Amniotic stem cell (primary cell): ENCODE measurements at places on chromosomes 16 and 17.

GRCh38 chr17:27049104-27049784 lies 244.7 kb upstream of the WSB1 start:
- no peak for DNase-seq

GRCh38 chr17:49342575-49342936 lies 19.5 kb downstream of the ZNF652 start:
- no peak for DNase-seq

GRCh38 chr16:64182985-64183384 lies 938.9 kb downstream of the CDH11 start:
- no peak for DNase-seq

- DNase-seq, result no peak
Measured at GRCh38 chr17:28228986-28229729, 89.8 kb upstream of the TMEM97 start.

- DNase-seq, result peak; percentile 90
Measured at GRCh38 chr16:4768549-4769305, 1.8 kb upstream of the ZNF500 start.

DNA sequence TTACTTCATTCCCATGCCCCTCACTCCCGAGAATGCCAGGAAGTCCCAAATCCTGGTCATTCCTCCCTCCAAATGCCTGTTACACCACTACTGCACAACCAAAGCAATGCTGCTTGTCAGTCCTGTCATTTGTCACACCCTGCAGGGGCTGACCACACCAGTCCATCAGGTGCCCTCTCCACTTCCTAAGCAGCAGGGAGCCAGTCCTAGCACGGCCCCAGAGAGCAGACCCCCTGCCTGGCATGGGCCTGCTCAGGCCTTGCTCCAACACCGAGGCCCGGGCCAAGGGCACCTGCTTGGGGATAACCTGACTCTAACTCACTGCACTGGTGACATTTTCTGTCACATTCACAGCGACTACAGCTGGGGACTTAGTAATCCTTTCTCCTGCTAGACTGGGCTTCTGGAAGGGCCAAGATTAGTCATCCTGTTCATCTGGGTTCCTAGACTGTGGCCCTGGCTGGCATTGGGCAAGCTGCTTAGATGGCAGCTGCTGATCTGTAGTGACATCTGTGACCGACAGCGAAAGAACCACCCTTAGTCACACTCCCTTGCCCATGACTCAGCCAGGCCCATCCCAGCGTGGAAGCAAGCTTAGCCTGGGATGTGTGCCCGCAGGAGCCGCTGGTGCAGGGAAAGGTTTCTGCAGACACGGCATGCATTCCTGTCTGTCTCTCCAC lies 5.4 kb downstream of the ALYREF start:
- DNase-seq, result no peak

DNA sequence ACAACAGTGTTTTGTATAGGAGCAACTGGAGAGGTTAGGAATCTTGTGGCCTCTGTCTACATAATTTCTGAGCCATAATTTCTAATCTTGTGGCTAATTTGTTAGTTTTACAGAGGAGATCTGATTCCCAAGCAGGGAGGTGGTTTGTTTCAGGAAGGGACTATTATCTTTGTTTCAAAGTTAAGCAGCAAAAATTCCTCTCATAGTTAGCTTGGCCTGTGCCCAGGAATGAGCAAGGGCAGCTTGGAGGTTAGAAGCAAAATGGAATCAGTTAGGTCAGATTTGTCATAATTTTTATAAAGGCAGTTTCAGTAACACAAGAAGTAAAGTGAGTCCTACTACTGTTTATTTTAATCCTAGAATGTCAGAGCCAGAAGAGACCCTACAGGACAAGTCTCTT lies 2.0 kb upstream of the RDM1 start:
- no peak for DNase-seq

DNA sequence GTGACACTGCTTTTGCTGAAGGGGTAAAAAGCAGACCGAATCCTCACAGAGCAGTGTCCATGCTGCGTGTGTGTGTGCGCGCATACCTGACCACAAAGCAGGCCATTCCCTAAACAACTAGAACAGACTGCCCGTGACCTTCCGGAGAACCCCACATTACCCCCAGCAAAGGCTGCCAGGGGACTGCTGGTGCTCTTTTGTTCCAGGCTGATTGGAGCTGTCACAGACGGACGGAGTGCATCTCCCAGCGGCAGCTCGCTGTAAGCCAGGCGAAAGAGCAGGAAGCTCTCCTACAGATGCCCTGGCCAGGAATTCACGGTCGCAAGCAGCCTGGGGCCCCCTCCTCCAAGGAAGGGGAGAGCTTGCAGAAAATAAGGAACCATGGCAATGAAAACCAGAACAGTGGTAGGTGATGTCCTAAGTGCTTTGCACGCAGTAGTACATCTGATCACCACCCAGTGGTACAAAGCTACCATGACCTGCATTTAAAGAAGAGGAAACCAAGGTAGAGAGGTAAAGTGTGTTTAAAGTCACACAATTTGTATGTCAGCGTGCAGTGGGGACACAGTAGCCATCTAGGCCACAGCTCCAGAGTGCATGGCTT lies 153.4 kb upstream of the DYNLRB2 start:
- no peak for DNase-seq

DNA sequence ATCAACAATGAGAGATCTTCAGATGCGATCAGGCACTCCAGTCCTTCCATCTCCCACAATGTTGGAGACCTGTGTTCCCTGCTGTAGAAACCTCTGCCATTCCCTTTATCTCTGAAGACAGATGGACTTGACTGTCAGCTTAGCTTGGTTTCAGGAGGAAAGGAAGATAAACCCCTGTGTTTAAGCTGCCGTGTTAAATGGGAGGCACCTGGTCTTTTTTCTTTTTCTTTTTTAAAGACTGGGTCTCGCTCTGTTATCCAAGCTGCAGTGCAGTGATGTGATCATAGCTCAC lies 63.1 kb downstream of the USP22 start:
- DNase-seq, result no peak

GRCh38 chr17:9290226-9290613 lies 268.9 kb downstream of the NTN1 start:
- DNase-seq, result no peak

GRCh38 chr16:48441106-48441505 lies 55.9 kb upstream of the SIAH1 start:
- no peak for DNase-seq

GRCh38 chr16:88591577-88592021 lies 21.4 kb downstream of the ZC3H18 start:
- DNase-seq, result no peak
